ENCODE measurements at places on chromosomes 4 and X.

DNA sequence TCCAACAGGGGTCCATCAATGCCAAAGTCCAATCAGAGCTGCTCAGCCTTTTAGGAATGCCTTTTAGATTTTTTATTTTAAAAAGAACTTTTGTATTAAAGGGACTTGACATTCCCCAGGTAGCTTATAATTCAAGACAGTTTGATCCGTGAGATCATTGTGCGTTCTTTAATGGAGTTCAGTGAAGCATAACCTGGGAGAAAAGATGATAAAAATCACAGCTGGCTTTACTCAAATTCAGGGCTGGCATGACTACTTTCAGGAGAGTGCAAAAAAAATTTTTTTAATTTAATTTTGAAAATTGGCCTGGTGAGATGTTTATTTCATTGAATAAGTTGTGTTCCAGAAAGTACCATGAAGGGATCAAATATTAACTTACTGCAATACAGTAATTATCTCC is 118.2 kb downstream of the VCX2 start:
- DNase-seq: no peak

DNA sequence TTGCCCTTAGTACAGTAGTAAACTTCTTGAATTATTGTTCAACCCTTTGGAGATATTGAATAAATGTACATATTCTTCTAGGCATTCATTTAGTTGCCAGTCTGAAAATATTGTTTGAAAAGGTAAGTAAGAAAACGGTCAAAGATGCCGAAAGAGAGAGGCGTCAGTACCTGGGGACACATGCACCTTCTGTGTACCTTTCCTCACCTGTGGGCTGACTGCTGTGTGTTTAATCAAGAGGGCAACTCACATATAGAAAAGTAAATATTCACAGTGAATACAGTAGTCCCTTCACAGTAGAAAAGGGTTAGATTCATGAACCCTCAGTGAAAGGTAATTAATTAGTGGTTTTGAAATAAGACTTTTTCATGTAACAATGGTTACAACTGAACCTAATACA is 6.9 kb downstream of the ANXA10 start:
- no peak for DNase-seq

- no peak for DNase-seq
Observed at GRCh38 chr4:1376841-1377605, 29.2 kb downstream of the NKX1-1 start.

GRCh38 chrX:131745942-131746489 is 202.1 kb downstream of the OR13H1 start:
- DNase-seq: no peak

GRCh38 chr4:180028682-180029081 is 2214.5 kb upstream of the TENM3 start:
- peak; percentile 26 for DNase-seq

DNA sequence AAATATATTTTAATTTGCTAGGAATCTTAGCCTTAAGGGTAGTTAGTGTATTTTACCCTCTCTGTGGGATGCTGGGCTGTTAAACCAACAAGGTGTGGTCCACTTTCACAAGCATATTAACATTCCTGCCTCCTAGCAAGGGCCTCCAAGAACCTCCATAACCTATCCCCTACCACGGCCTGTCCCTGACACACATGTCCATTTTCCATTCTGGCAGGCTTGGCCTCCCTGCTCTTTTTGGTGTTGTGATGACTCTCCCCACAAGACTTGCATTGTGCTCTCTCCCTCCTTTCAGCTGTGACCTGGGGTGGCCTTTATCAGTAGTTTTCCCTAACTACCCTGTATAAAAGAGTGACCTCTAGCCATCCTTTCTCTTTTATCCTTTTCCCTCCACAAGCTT is 120.2 kb downstream of the KLHL8 start:
- no peak for DNase-seq

GRCh38 chrX:148426467-148426866 is 74.0 kb upstream of the AFF2 start:
- no peak for DNase-seq

GRCh38 chr4:158008551-158009218 is 164.1 kb downstream of the GASK1B start:
- peak; percentile 79 for DNase-seq

DNA sequence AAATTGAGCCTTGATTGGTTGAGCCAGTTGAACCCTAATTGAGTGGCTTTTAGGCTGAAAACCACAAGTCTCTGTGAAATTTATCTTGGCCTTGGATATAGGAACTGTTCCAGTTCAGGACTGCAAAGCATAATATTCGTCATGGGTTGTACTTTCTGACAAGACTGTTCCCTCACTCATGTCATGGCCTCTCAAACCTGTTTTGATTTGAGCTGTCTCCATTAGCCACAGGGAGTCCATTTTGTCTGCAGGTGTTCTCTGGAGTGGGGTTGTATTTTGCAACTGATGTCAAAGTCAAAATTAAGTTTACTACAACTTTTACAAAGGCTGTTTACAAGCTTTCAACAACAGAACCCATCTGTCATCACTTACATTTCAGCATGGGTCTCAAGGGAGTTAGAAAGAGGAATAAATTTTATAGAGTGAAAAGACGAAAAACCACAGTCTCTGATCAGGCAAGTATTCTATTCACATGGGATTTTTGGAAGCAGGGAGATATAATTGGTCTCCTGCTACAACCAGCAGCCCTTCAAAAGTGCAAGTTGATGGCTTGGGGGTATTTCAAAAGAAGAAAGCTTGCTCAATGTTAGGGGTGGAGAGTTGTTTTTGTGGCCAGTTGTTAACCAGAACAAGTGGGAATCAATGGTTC is 1716.3 kb downstream of the C4orf33 start:
- peak; percentile 40 for DNase-seq

DNA sequence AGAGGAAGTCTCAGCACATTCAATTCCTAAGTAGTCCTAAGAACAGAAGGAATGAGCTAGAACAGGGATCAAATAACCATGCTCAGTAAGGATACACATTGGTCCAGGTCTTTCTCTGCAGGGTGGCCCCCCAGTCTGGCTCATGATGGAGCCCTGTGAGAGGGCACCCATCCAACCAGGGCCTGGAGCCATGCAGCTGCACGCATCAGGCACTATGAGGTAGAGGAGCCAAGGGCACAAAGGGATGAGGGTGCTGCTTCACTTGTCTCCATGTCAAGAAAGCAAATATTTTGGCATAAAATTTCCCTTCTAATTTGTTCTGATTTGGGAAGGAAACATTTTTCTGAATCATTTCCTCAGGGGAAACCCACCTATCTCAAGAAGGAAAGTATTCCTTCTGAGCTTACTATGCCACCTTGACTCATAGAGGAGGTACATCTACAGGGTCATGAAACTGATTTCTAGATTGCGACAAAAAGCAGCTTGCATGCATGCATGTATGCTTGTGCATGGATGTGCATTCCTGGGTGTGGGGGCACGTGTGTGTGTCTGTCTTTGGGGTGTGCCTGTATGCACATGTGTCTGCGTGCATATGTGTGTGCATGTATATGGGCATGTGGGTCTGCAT is 600.3 kb downstream of the MID1IP1 start:
- no peak for DNase-seq

DNA sequence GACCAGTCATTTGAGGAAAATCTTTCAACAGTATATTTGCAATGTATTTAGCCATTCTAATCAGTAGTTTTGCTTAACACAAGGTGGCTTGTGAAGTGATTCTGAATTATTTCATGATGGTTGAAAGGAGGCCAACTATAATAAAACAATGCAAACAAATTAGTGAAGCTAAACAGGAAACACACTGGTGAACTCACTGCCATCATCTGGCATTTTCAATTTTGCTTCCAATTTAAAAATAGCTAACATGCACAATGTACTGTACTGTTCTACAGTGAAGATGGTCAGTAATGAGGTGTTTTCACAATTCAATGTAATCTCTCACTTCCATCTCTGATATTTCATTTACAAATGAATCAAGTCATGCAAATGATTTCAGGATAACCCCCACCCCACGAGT is 31.1 kb downstream of the PGRMC2 start:
- DNase-seq: no peak

DNA sequence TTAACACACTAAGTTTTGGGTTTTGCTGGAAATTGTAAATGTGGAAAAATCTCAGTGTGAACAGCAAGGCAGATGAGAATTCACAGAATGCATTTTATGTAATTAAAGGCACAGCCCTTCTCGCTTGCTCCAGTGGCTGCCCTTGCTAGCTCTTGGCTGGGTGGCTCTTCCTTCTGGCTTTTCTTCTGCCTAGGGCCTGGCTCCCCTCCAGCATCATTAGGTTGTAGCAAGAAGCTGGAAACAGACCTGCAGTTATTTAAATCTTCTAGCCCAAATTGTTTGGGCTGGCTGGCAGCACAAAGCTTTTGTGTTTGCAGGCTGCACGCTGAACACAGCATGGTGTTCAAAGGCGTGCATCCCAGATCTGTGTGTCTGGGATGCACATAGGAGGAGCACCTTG is 56.5 kb downstream of the LIMCH1 start:
- DNase-seq: no peak

- DNase-seq: no peak
Observed at GRCh38 chrX:72020204-72020603, 109.6 kb downstream of the NHSL2 start.

DNA sequence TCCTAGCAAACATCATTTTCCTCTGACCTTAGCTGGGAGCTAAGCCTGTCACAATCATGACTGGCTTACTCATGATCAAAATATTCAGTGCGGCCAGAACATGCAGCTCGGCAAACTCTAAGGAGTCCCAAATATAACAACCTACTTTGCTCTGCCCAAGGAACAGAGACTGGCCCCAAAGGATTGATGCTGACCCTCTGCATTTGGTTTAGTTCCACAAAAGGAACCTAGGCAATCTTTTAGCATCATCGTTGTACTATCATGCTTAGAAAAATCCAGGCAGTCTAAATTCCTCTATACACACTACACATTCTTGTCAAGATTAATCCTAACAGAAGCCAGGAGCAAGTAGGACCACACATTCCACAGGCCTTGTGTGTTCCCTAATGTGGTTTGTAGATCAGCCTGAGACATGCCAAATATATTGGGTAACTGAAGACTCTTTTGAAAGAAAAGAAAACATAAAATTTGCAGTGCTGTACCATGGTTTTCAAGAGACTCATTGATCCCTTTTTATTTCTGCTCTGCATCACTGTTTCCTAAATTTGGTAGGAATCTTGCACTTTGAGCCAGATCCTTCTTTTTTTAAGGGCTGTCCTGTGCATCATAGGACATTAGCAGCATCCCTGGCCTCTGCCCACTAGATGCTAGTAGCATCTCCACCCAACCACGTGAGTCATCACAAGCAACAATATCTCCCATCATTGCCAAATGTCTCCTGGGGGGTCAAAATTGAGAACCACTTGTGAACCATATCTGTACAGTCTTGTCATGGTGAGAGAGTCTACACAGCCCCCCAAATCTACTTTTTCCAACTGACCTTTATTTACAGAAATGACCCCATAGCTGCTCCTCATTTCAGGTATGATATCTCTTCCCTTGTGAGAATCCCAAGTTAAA is 17.6 kb upstream of the CC2D2A start:
- peak; percentile 97 for DNase-seq

DNA sequence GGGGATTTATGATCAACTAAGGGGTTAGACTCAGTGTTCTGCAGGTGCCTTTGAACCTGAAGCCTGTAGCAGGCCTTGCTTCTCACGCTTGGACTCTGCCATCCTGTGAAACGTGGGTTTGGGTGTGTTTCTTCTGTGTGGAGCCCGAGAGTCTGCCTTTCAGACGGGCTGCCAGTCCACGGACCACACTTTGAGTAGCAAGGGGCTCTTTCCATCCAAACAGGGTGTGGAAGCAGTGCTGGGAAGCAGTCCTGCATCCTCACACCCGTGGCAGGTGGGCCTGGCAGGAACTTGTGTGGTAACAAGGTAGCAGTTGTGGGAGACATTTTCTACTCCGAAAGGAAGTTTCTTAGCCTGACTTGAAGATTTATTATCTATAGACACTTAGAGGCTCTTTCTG is 22.7 kb downstream of the RGS12 start:
- no peak for DNase-seq

DNA sequence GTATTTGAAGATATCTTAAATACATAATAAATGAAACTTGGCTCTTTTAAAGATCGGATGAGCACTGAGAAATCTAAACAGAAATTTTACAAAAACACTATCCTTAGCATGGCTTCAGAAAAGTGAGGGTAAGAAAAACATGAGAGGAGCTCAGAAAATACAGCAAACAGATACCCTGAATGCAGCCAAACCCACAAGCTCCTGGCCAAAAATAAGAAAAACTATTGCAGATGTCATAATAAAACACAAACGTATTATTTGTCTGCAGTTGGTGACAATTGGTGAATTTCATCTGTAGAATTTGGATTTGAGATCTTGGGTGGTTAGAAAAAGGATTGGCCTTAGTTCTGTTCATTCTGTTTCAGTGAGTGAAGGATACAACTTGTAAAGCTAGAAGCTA is 603.9 kb downstream of the INPP4B start:
- no peak for DNase-seq

GRCh38 chr4:175997291-175997690 is 68.3 kb upstream of the WDR17 start:
- no peak for DNase-seq

DNA sequence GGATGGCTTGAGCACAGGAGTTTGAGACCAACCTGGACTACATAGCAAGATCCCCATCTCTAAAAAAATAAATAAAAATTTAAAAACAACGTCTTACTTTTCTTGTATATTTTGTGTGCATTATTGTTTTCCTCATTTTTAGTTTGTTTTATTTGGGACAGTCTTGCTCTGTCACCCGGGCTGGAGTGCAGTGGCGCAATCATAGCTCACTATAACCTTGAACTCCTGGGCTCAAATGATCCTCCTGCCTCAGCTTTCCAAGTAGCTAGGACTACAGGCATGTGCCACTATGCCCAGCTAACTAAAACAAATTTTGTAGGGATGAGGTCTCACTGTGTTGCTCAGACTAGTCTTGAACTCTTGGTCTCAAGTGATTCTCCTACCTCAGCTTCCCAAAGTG is 9.5 kb upstream of the SMIM14 start:
- DNase-seq: no peak

DNA sequence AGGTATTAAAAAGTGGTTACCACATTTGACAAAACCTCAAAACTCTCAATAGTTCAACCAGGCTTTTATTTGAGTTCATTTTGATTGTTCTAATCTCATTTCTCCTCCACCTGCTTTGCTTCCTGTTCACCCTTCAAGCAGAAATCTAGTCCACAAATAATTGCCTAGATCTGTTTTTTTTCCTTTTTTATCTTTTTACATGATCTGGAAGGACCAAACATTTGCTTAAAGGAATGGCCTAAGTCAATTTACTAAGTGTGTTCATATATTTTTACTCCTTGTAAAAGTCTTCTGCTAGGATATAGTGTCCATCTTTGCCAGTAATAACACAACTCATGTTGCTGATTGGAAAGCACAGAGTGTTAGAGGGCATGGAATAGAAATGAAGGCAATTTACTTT is 26.2 kb upstream of the VEGFD start:
- DNase-seq: no peak

DNA sequence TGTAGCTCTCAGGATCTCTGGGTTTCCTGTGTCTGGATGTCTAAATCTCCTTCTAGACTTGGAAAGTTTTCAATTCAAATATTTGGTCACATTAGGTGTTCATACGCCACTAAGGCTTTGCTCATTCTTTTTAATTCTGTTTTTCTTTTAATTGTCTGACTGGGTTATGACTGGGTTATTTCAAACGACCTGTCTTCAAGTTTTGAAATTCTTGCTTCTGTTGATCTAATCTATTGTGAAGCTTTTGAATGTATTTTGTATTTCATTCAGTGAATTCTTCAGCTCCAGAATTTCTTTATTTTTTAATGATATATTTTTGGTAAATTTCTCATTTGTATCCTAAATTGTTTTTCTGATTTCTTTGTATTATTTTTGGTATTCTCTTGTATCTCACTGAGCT is 81.0 kb upstream of the PCDH10 start:
- DNase-seq: no peak

Measured in astrocyte of the spinal cord (primary cell).